Stimulated activated CD8-positive, alpha-beta memory T cell treated with anti-CD3 and anti-CD28 coated beads, Interleukin-4, amount 100 ng/mL, for 1 hour (primary cell): ENCODE measurements at places on chromosomes 13 and 19.

GRCh38 chr19:7492142-7492541, 3.3 kb upstream of the PEX11G start:
- no peak for DNase-seq

DNA sequence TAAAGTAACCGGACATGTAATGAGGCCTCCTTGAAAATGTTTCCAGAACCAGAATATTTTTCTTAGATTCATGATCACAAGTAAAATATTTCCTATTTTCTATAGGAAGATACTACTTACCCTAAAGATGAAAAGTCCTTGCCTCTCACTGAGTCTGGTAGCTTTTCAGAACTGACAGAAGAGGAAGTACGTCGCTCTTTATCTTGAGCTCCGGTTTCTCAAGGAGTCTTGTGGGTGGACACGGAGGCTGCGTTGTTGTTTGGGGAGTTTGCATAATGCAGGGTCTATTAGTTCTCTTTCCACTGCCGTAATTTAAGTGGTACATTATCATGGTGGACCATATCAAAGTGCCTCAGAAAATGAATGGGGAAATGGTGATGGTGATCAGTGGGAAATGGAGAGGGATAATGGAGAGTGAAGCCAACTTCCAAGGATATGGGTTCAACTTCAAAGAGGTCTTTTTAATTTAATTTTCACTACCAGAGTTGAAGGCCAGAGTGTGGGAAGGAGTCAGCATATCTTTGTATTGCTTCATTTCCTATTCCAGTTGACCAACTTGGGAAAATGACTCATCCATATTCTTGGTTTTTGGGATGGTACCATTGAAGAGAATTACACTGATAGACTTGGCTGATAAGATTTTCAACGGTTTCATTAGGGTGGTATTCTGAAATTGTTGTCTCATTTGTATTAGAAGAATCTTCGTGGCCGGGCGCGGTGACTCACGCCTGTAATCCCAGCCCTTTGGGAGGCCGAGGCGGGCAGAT, 23.4 kb downstream of the MBD3L2B start:
- no peak for DNase-seq

DNA sequence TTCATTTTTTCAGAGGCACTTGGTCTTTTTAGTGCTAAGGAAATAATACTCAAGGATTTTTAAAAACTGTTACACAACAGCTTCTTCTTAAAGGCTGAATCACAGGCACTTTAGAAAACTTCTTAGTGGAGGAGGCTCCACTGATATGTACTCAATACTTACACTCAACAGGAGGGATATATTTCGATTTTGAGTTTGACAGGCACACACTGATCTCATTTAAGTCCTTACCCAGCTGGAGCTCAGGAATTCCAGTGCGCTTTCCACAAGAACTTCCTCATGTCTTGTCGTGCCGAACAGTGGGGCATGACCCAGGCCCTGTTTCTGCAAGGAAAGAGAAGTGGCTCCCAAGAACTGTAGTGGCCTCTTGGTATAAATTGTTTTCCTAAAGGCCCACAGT, 103.8 kb downstream of the RGCC start:
- DNase-seq, result no peak

DNA sequence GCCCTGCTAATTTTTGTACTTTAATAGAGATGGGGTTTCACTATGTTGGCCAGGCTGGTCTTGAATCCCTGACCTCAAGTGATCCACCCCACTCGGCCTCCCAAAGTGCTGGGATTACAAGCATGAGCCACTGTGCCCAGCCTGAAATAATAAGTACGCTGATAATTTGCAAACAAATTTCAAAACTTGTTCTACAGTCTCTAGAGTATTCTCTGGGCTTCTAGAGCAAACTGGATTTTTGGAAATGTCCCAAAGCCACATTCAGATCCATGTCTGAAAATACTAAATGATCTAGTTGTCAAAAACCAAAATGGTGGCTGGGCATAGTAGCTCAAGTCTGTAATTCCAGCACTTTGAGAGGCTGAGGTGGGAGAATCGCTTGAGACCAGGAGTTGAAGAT, 39.9 kb upstream of the PSPC1 start:
- DNase-seq, result no peak

DNA sequence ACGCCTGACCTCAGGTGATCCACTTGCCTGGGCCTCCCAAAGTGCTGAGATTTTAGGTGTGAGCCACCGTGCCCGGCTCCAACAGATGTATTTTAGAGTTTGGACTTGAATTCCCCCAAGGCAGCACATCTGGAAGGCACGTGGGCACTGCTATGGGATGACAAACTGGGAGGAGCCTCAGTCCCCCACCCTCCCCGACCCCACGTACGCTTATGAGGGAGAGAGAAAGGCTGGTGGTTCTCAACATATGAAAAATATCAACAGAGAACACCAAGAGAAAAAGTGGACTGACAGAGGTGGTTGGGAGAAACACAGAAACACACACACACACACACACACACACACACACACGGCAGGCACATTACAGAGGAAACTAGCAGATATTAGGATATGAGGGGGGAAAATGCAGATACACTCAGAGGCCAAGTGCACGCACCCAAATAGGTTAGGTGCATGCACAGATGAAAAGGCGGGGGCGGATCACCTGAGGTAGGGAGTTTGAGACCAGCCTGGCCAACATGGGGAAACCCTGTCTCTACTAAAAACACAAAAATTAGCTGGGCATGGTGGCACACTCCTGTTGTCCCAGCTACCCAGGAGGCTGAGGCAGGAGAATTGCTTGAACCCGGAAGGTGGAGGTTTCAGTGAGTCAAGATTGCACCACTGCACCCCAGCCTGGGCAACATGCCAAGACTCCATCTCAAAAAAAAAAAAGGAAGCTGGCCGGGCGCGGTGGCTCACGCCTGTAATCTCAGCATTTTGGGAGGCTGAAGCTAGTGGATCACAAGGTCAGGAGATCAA, 3.2 kb downstream of the STX10 start:
- DNase-seq, result no peak

- no peak for DNase-seq
These were observed 930.5 kb upstream of the SLITRK1 start for GRCh38 chr13:84812789-84813188.

DNA sequence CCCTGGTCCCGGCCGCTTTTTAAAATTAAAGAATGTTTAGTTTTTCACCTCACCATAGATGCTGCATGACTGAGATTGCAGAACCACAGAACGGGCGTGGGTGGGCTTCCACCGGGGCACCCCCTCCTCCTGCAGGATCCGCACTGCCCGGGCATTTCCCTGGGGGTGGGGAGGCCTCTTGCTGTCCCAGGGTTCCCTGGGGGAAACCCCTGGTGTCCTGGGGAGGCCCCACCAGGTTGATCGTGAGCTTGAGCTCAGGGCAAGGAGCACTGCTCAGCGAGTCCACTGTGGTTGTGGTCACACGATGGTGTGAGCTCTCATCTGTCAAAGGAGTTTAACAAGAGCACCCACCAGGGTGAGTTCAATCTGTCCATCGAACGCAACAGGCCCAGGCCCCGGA, 11.4 kb upstream of the TCF3 start:
- DNase-seq, result no peak

GRCh38 chr13:101512650-101513049, 60.2 kb downstream of the ITGBL1 start:
- no peak for DNase-seq

DNA sequence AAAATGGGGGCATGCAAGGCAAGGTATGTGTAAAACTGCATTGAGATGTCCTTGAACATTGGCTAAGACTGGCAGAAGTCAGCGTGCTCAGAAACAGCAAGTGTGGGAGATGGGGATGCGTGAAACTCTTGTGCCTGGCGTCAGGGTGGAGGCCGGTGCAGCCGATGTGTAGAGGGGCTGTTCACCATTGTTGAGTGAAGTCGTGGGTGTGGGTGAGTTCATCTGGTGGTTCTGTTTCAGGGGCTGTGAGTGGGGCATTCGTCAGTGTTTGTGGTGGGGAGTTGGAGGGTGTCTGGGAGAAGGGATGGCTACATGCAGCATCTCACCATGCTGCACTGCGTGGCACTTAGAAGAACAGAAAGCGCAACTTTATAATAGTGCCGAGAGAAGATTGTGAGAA, 11.4 kb upstream of the MIA start:
- DNase-seq, result no peak
